ENCODE measurements at places on chromosomes 13 and 19.

GRCh38 chr19:38617764-38618589, at the start of gene MAP4K1:
Gene MAP4K1, minus strand, starts transcription at chr19:38617953. Its CDS starts 58 bp downstream, at chr19:38617895.
- DNase-seq = peak; percentile 65

GRCh38 chr13:49495783-49496762, at the start of gene PHF11:
Gene PHF11, plus strand, starts transcription at chr13:49495953. Its CDS starts 49 bp downstream, at chr13:49496002.
- DNase-seq = peak; percentile 95

GRCh38 chr19:40806423-40807146, 7.6 kb downstream of the EGLN2 start:
- peak; percentile 76 for DNase-seq

DNA sequence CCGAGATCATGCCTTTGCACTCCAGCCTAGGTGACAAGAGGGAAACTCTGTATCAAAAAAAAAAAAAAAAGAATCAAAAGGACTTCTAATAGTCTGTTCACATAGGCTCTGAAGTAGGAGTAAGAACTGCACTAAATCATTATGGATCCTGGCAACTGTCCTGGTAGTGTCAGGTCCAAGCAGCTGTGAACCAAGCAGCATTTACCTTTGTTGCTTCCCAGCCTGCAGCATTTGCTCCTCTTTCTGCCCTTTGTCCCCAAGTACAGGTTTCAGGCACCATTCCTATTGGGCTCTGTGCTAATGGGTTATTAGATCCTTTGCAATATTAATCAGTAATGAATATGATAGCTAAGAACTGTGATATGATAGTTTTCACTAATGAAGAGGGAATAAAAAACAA, 77.4 kb upstream of the NBEA start:
- DNase-seq = no peak

DNA sequence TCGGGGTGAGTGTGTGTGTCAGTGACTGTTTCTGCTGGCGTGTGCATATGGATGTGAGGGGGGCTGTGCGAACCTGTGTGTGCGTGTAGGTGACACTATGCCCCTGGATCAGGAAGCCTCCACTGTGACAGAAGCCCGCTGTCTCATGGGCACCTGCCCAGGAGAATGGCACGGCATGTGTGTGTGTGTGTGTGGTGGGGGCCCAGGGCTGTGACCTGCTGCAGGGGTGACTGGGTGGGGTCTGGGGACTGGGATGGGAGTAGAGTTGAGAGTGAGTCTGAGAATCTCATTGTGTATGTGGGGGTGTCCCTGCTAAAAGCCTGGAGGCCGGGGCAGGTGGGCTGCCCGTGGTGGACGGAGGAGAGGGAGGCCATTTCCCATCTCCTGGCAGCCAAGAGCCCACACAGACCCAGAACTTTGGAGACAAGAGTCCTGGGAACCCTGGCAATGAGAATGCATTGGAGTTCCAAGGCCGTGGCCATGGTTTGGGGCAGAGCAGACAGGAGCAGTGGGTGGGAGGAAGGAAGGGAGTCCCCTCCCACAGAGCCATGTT, 6.4 kb upstream of the TPM4 start:
- no peak for DNase-seq

- no peak for DNase-seq
These were observed 199.5 kb downstream of the NDFIP2 start for GRCh38 chr13:79680485-79680884.

GRCh38 chr19:32675720-32676185, at the start of gene RGS9BP:
Gene RGS9BP, plus strand, starts transcription at chr19:32675848. Its CDS starts 416 bp downstream, at chr19:32676264.
- peak; percentile 59 for DNase-seq

DNA sequence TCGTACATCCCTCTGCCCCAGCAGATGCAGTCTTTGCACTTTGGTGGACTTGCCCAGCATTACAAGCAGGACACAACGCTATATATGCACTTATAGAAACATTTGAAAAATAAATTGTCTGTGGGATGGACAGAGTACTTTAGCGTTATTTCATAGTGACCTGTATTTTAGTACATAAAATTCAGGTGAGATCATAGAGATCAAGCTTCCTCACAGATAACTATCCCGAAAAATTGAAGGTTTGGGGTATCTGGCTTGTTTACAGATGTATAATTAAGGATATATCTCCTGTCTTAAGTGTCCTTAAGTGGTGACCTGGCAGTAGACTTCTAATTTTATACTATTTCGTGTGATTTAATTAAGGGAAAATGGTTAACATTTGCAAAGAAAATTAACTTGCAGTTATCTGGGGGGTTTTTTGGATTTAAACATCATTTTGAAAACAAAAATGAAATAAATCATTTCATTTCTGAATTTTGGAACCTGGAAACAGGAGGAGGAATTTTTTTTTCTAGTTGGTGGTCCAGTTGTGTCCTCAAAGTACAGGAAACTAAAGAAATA, 977 bp upstream of the MAB21L1 start:
- no peak for DNase-seq

DNA sequence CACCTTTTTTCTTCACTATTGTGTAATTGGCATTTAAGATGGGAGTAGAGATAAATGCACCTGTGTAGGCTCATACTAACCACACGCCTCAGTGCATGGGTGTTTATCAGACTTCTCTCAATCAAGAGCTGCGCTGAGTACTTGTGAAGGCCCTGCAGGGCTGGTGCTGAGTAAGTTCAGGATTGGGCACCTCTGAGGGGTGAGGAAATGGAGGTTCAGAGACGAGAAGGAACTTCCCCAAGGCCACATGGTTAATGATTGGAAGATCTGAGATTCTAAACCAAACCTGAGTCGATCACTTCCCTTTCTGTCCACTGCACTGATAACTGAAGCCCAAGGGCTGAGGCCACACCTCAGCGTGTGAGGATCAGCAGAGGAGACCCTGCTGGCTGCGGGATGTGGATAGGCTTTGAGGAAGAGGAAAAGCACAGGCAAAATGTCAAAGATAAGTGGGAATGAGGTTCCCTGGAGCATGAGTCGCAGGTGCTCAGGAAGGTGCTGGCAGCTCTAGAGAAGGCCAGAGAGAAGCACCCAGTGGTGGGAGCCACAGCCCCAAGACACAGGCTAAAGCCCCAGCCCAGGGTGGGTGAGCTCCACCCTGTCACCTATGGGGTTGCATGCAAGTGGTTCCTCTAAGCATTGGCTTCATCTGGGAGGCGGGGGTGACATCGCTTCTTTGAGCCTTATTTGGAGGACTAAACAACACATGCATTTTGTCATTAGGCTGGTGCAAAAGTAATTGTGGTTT, 32.3 kb upstream of the GJB6 start:
- peak; percentile 45 for DNase-seq

DNA sequence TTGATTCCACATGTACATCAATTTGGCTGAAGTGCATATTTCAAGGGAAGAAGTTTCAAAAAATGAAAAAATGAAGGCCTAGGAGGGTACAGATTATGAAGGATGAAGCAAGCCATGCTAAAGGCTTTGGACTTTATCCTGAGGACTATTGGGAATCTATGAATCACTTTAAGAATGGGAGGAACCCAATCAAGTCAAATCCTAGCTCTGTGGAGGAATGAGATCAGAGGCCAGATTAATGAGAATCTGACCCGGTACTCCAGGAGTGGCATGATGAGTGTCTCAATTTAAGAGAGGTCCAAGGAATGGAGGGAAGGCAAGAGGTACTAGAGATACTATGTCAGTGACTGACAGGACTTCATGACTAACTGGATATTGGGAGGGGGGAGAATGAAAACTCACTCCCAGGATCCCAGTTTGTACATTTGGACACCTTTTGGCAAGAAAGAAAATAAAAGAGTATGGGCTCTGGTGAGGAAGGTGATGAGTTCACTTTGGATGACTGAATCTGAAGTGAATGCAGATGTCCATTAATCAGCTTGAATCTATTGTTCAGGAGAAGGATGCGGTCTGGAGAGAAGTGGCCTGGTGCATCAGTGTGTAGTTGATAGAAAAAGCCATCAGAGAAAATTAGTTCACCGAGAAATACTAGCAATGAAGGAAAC, 349.0 kb downstream of the EFNB2 start:
- DNase-seq = no peak

- DNase-seq = no peak
These were observed 50.7 kb downstream of the LHFPL6 start for GRCh38 chr13:39552246-39552645.

DNA sequence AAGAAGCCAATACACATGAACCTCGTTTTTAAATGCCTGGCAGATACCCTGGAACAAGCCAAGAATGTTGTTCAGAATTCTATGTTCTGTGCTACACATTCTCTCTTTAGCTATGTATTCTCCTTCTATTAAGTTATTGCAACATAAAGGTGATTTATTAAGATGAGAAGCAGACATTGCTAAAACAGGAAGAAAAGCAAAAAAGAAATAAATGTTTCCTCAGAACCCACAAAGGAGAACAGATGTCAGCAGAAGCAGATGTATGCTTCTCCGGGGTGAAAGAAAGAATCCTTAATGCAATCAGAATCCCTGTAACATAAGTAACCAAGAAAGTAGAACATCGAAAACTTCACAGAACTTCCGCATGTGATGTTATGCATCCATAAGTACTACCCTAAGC, 302.9 kb downstream of the DCT start:
- DNase-seq = no peak

GRCh38 chr13:104008075-104008474, 941.9 kb upstream of the SLC10A2 start:
- no peak for DNase-seq

- no peak for DNase-seq
These were observed 46.9 kb upstream of the SOX21 start for GRCh38 chr13:94759120-94759728.

DNA sequence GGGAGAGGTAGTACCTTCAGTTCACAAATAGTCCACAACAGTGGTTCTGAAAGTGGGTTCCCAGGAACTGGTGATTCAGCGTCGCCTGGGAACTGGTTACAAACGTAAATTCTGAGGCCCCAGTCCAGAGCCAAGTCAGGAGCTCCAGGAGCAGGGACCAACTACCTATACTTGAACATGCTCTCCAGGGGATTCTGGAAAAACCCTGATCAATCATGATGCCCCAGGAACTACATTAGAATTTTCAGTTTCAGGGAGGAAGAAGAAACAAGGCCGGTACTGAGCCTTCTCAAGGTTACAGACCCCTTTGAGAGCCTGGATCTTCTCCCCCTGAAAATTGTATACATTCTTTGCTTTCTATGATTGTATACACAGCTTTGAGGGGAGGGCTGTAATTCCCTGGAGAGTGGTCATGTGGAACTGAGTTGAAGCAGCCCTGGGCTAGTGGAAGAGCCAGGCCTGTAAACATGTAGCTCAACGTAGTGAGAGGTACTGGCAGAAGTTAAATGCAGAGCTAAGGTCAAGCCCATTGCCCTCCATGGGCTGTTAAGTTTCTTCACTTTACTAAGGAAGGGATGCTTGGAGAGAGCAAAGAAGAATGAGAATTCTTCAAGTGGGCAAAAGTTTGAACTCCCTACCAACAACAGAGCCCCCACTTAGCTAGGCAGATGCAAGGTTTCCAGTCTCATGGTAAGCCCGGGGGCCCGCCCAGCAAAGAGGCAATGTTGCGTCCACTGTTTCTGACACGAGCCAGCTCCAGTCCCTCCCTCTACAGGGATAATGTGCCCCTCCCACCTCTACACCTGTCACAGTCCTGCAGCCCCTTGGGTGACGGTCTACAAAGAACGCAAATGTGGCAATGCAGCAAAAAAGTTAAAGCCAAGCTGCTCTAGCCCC, 17.0 kb downstream of the DOCK9 start:
- no peak for DNase-seq

DNA sequence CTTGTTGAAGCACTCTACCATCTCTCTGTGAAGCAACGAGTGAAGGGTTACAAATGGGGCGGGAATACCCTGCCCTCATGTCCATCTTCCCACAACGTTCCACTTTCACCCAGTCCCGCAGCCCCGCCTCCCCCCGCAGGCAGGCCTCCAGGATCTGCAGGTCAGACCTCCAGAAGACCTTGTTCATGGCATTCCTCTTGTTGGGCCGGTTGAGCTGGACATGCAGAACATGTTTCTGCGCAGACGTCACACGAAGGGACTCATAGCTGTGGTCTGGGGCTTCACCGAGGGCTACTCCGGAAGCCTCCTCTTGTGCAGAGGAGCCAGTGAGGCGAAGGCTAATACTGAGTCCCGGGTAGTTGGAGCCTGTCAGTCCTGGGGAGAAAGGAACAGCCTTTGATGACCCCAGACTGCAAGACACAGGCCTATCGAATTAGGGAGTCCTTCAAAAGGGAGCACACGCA, 420 bp downstream of the ECH1 start:
- no peak for DNase-seq

GRCh38 chr19:4539693-4540581, at the start of gene LRG1:
Gene LRG1, minus strand, starts transcription at chr19:4540036. Its CDS starts 23 bp downstream, at chr19:4540013.
- DNase-seq = no peak

DNA sequence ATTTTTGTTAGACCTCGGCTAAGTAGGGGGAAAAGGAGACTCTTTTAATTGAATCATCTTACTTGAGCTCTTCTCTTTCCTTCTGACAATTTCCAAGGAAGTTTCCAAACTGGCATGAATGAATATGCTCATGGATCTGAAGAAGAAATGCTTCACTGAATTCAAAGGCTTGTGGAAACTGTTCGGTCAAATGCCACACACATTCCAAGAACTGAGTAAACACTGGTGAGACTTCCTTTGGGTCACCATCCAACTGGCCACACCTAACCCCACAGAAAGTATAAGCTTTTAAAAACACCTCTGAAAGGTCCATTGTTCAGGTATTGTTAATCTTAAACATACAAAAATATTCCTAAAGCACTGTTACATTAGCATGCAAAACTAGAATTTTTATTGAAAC, 33.6 kb downstream of the MTMR6 start:
- no peak for DNase-seq

- DNase-seq = no peak
These were observed 461 bp upstream of the HSPB6 start for GRCh38 chr19:35757231-35757748.

DNA sequence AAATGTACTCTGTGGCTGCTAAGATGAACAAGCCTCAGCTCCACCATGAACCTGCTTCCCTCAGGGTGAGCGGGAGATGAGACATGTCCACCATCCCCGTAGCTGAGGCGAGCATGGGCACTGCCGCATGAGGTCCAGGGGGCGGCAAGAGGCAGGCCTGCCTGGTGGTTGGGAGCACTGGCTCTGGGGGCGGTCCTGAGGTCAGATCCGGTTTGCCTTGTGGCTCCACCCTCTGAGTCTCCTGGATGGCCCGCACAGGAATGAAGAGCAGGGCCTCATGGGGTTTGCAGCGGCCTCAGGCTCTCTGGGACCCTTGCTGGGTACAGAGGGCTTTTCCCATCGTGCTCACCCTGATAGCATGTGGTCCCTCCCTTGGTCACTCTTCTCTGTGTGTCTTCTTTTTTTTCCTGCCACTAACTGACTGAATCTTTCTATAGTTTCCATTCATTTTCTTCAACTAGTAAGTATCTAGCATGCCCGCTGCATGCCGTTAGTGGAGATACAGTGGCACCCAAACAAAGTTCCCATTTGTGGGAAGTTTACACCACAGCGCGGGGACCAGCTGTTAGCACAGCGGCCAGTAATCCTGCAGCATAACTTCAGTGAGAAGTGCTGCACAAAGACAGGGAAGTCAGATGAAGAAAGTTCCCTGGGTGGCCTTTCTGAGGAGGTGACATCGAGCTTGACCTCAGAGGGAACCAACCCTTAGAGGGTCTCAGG, 37.3 kb downstream of the CAPN12 start:
- DNase-seq = no peak

GRCh38 chr19:12647490-12648071, 19.0 kb downstream of the MAN2B1 start:
- DNase-seq = no peak

GRCh38 chr19:15432018-15432494, 13.3 kb upstream of the AKAP8L start:
- DNase-seq = no peak

Measured in CD4-positive, CD25-positive, alpha-beta regulatory T cell (primary cell).